Hair follicle dermal papilla cell (primary cell): ENCODE measurements at places on chromosomes 6 and 20. TPM values are rescaled to one million over a fixed set of nuclear protein-coding genes. Genes with fewer than 3 reads are reported as not detected.

ARMC12 gene
- 0.12 and 0.16 TPM in 2 replicates for total RNA-seq

PSMB9 gene
- total RNA-seq, result 30.0 and 47.0 TPM in 2 replicates

HSD17B8 gene
- total RNA-seq, result 5.0 and 5.2 TPM in 2 replicates

PROKR2 gene
- not detected in 2 replicates for total RNA-seq

MOG gene
- total RNA-seq, result not detected in 2 replicates

CLIC5 gene
- 0.16 TPM in 1 of 2 replicates, not detected in the other for total RNA-seq

CTCFL gene
- total RNA-seq, result not detected in 2 replicates

PKHD1 gene
- under 0.01 TPM in 1 of 2 replicates, not detected in the other for total RNA-seq

HDGFL1 gene
- total RNA-seq, result not detected in 2 replicates
